ENCODE measurements at places on chromosomes 2 and 18.
A peak's percentile ranks its signal among the peaks of the same experiment; 100 is the strongest.

GRCh38 chr2:33628031-33628827 is 29.1 kb upstream of the FAM98A start:
- no peak for DNase-seq

DNA sequence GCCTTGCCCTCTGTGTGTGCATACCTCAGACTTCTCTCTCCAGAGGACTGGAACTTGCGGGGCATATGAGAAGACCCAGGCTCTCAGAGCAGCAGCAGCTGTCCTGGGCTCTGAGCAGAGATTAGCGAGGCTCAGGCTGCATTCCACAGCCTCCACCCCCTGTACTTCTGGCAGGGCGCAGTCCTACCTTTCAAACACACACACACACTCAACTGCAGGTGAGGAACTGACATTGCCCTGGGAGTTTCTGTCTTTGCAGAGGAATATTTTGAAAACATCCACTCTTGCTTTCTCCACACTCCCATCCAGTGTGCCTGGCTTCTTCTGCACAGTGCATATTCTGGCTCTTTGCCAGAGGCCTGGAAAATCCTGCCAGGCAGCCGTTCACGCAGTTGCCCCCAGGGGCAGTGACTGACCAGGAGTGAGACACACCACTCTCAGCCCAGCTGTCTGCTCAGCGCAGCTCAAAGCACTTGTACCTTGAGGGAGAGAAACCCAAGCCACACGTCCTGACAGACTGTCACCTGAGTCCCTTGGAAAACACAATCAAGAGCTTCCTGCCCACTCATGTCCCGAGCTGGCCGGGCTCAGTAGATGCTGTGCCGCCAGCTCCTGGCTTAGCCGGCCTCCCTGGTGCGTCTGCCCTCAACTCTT is 460.8 kb downstream of the RNF144A start:
- no peak for DNase-seq

- DNase-seq = peak; percentile 45
Observed at GRCh38 chr2:158809816-158810215, 14.7 kb downstream of the DAPL1 start.

DNA sequence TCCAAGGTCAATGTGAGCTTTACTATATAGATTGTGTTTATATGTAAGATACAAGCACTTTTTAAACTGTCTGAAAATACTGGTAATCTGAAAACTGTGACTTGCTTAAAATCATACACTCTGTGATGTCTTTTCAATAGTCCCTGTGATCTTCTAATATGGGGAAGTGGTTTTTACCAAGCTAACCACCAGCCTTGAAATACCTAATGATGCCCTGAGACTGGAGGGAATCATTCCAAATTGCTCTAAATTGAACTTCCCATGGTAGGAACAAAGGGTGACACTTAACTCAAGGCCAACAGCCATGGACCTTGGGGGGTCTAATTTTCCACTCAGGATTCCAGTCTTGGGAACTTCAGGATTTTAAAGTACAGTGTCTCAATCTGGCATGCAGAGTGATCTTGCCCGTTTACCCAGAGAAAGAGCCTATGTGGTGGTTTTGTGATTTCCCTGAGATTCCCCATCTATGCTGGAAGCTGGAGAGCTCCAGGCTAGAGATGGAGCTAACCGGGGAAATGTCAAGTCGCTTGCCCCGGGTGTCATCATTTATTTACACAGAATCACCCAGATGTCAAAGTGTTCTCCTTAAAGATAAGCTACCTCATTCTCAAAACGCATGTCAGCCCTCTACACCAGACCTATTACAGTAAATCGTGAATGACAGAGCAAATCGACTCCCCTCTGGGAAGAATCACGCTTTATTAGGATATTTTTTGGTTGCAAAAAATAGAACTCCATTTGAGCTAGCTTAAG is 198.5 kb downstream of the SP3 start:
- no peak for DNase-seq

DNA sequence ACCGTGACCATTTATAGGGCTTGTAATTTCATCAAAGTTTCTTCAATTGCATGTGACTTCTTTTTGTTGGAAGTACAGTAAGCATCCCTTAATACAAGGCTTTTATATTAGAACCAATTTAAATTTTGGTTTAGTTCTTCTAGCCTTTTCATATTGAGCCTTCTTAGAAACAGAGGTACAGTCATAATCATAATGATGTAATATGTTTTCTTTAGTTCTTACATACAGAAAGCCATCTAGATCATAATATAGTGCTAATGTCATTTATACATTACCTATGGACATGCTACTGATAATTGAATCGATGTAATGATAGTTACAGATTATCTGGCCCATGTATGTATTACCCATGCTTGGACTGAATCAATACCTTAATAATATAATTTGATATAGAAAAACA is 109.9 kb upstream of the OTX1 start:
- DNase-seq = no peak

GRCh38 chr2:224904381-224904780 is 137.9 kb downstream of the DOCK10 start:
- DNase-seq = no peak

GRCh38 chr2:99857867-99858444 is 284.4 kb downstream of the AFF3 start:
- DNase-seq = no peak

DNA sequence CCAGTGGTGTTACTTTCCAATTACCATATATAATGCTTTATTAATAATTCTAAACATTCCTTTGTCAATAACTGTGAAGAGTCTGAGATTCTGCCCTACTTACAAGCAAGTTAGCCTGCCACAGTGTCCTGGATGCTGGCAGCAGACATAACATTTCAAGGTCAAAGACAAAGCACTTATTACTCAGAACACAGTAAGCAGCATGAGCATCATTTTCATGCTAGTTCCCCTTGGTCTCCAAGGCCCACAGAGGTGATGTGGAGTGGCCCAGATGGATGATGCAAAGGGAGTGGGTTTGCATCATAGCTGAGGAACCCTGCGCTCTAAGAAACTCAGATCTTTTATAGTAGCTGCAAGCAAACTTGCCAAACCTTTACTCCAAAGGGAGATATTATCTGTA is 349.7 kb downstream of the ZEB2 start:
- no peak for DNase-seq

- no peak for DNase-seq
Observed at GRCh38 chr2:202756598-202756997, 115.0 kb downstream of the ICA1L start.
